Daoy (cell line): ENCODE measurements at places on chromosomes 1 and 21. TPM values are rescaled to one million over a fixed set of nuclear protein-coding genes. Genes with fewer than 3 reads are reported as not detected.
A peak's percentile ranks its signal among the peaks of the same experiment; 100 is the strongest.

The SPRR2D gene
- not detected in 2 replicates for total RNA-seq

GRCh38 chr1:156452907-156453306 lies 47.7 kb downstream of the MEF2D start:
- no peak for DNase-seq

- no peak for DNase-seq
Observed at GRCh38 chr1:72141875-72142274, 140.5 kb downstream of the NEGR1 start.

DNA sequence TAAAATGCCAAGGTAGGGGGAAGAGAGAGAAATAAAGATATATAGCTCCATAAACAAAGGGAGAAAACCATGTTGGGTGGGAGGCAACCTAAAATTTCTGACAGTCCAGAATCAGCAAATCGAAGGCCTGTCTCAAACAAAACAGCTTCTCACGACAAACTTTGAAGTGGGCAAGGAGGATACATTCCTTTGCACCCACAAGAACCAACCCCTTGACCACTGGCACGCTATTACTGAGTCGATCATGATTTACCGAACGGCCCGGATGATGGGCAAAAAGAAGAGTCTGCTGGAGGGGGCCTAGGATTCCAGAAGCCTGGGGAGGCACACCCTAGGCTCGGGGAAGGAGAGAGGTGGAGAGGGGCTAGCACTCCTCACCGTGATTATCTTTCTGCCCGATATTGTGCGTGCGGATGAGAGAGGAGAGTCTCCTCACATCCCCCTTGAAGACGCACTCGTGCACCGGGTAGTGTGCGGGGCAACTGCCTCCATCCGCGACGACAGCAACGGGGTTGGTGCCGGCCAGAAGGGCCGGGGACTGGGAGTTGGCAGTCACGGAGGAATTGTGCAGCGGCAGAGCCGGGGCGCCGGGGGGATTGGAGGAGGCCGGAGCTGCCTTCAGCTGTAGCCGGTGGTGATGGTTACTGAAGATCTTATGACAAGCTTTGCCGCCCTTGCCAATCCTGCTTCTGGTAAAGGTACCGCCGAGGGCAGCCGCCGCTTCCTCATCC lies 756 bp downstream of the ANKRD13C start:
- peak; percentile 90 for DNase-seq

GRCh38 chr21:34808569-34809204 lies 139.9 kb downstream of the CLIC6 start:
- peak; percentile 87 for DNase-seq

DNA sequence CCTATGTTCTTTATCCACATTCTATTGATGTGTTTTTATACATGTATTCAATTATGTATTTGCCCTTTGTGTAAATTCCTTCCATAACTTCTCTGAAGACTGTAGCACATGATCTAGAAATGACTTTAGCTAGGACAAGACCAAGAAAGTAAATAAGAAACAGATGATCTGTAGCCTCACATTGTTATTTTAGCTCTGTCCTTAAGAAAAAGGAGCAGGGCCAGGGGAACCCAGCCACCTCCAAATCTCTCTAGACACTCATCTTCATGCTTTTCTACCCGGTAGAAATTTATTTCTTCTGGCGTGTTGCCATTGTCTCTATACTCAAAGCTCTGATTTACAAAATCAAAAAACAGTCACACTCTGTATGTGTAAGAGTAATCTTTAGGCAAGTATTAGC lies 27.1 kb downstream of the CDC7 start:
- DNase-seq, result no peak

GRCh38 chr1:67735206-67735605 lies 50.2 kb downstream of the GADD45A start:
- DNase-seq, result no peak

GRCh38 chr1:169204157-169204556 lies 97.7 kb downstream of the ATP1B1 start:
- DNase-seq, result no peak

DNA sequence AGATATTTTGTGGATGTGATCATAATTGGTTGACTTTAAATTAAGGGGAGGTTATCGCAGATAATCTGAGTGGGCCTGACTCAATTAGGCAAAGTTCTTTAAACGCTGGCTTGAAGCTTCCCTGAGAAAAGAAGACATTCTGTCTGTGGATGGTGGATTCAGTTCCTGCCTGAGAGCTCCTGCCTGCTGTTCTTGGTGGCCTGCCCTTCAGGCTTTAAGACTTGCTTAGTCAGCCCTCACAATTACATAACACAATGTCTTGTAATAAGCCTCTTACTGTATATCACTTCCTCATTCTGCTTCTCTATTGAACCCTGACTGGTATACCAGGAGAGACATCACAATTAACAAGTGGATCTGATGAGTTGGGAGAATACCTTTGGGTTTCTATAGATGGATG lies 50.2 kb downstream of the KCNJ6 start:
- DNase-seq, result no peak

The LRRC39 gene
- 0.42 and 1.5 TPM in 2 replicates for total RNA-seq

GRCh38 chr1:179823693-179824092 lies 53.9 kb downstream of the TOR1AIP2 start:
- no peak for DNase-seq

DNA sequence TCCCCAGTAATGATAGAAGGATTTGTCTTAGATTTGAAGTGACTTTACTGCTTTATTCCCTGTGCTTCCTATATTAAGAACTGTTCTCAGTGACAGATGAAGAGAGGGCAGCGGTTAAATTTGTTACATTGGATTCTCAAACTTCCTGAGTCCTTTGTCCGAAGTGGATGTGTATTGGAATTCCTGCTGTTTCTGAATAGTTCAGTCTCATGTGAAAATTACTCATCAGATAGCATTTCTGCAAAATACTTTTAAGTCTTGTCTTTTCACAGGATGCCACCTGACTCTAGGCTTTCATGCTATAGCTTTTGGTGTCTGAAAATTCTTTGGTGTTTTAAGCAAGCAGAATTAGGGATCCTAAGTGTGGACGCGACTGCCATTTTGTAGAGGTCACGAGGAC lies 83.6 kb downstream of the PRDM2 start:
- DNase-seq, result no peak

- DNase-seq, result no peak
Observed at GRCh38 chr1:32257227-32257508, 6.1 kb downstream of the LCK start.

The LRRC71 gene
- not detected in 2 replicates for total RNA-seq

The PDZK1IP1 gene
- not detected in 2 replicates for total RNA-seq

DNA sequence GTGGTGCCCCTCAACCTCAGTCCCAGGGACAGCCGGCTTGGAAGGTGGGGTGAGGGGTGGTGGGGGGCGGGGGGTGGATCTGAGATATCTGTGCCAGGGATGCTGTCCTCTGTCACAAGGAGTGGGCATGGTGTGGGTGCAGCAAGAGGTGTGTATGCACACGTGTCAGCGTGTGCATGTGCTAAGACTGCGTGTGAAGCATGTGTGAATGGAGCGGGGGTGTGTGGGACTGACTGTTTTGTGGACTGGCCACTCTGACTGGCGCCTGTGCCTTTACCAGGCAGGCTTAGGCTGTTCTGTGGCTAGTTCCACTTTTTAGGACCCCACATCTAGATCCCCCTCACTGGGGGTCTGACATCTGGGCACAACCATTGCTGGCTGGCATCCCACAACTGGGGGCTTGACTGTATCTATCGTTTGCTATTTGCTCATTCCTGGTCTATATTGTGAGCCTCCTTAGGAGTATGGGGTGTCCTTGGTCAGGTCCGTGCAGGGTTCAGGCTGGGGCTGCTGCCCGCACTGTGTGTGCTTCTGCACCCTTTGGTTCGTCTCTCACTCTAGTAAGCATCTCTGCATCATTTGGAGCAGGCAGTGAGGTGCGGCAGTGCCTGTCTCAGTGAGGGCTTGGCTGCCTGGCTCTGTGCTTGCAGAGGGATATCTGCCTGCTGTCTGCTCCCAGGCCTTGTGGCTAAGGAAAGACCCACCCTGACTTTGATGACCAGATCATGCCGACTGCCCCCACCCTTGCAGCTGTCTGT lies 1.9 kb downstream of the AMPD2 start:
- peak; percentile 41 for DNase-seq

The C4BPA gene
- total RNA-seq, result not detected in 2 replicates

DNA sequence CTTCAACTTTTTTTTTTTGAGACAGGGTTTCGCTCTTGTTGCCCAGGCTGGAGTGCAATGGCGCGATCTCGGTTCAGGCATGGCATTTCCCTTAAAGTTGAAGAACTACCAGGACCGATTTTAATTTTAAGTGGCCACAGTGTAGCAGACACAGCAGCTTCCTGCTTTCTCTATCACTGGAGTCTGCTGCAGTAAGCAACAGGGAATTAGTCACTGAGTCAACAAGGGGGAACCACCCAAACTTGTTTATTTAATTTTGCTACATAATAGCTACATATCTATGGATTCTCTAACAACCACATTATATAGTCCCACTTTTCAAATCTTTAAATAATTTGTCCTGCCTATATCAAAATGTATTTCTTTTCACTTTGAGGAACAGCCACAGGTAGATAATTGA lies 12.5 kb upstream of the TNNI3K start:
- no peak for DNase-seq

DNA sequence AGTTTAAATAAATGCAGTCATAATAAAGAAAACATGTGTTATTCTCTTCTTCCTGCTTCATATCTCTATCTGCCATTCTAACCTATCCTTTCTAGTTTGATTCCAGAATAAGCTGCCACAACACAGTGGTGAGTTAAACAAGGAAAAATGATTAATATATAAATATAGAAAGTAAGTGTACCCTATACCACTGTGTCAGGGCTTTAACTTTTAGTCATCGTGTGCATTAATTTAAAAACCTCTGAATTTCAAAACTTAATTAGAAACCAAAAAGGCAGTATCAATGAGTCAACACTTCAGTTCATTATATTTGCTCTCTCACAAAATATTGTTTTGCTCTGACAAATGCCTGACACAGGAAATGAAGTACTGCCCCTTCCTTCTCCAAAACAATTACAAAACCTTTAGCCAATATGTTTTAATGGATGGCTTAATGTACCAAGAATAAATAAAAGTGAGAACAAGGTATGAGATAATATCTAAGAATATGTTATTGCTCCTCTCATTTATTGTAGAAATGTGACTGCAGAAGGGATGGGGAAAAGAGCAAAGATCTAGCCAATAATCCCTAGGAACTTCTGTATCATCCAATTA lies 634.8 kb downstream of the KCNT2 start:
- DNase-seq, result no peak

The IVL gene
- 0.06 TPM in 1 of 2 replicates, not detected in the other for total RNA-seq

The AKR7A3 gene
- 0.40 and 0.77 TPM in 2 replicates for total RNA-seq

DNA sequence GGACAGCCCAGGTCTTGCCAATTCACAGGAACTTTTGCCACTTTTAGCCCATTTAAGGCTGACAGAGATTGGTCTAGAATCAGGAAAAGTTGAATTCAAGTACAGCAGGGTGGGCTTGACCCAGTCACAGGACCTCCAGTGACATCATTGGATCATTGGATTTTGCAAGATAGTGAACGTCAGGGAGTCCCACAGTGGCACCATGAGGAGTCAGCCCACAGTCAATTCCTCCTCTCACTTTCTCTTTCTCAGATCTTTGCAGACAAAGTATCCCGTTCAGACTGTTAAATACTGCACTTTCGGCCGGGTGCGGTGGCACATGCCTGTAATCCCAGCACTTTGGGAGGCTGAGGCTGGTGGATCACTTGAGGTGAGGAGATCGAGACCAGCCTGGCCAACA lies 57.9 kb upstream of the TLR5 start:
- no peak for DNase-seq

- no peak for DNase-seq
Observed at GRCh38 chr1:88134983-88135921, 548.8 kb upstream of the PKN2 start.

- DNase-seq, result no peak
Observed at GRCh38 chr1:154987326-154987725, 4.2 kb downstream of the FLAD1 start.

- DNase-seq, result peak; percentile 20
Observed at GRCh38 chr1:108893141-108893530, 16.4 kb downstream of the GPSM2 start.

DNA sequence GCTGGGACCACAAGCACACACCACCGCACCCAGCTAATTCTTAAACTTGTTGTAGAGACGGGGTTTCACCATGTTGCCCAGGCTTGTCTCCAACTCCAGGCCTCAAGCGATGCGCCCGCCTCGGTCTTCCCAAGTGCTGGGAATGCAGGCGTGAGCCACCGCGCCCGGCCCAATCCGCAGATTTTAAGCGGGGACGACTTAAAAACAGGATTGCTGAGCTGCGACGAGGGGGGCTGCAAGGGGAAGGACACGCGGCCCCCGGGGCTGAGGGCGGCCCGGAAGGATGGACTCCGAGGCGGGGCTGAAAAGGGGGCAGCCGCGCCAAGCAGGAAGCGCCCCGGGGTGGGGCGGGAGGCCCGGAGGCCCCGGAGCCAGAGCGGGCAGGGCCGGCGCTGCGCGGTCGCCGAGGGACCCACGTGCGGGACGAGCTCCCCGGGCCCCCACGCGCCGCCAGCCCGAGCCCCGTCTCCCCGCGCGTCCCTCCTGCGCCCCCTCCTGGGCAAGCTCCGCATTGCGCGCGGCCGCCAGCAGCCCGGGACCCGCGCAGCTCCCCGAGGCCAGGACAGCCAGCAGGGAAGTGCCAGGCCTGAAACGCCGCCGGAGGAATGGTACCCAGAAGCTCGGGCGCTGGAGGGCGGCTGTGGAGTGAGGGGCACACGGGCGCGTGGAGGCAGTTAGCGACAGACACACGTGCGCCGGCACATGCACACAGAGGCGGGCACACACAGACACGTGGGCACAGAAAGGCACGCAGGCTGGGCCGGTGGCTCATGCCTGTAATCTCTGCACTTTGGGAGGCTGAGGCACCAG lies 5.5 kb upstream of the PRKCZ start:
- DNase-seq, result peak; percentile 76

GRCh38 chr1:192443616-192444015 lies 126.8 kb downstream of the RGS21 start:
- no peak for DNase-seq

- peak; percentile 54 for DNase-seq
Observed at GRCh38 chr1:200040481-200041138, 13.1 kb downstream of the NR5A2 start.

The S100A2 gene
- 86.8 and 88.6 TPM in 2 replicates for total RNA-seq

GRCh38 chr1:2407166-2407990 lies 5.0 kb downstream of the PEX10 start:
- DNase-seq, result no peak

DNA sequence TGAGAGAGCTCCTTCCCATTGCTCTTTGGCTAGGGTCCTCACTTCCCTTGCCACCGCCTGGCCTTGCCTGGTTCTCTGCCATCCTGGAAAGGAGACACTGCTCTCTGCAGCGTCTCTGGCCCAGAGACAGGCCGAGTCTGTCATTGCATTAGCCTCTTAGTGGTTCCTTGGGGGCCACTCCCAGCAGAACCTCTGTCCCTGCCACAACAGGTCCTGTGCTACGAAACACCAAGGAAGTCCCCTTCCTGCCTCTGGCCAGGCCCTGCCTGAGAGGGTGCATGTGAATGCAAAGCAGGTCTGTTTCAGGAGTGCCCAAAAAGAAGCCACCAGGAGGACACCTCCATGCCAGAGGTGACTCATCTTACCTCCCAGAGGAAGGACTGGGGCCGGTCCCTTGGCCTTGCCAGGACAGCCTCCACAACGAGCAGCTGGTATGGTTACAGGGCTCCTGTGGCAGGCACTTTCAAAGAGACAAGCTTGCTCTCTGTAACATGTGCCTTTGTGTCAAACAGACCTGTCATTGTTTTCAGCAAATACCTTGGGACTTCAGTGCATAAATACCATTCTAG lies 59.6 kb downstream of the VPS26C start:
- no peak for DNase-seq
